Activated CD4-positive, alpha-beta T cell treated with anti-CD3 and anti-CD28 coated beads, Interleukin-2, amount 50 U/mL, for 24 hours (primary cell): ENCODE measurements at places on chromosomes 7 and 10.

- no peak for DNase-seq
These were observed 11.8 kb downstream of the CALML3 start for GRCh38 chr10:5536486-5537081.

GRCh38 chr10:116752969-116753665, 10.8 kb upstream of the HSPA12A start:
- DNase-seq, result no peak

- DNase-seq, result no peak
These were observed 258.1 kb downstream of the TWIST1 start for GRCh38 chr7:18859318-18859717.

DNA sequence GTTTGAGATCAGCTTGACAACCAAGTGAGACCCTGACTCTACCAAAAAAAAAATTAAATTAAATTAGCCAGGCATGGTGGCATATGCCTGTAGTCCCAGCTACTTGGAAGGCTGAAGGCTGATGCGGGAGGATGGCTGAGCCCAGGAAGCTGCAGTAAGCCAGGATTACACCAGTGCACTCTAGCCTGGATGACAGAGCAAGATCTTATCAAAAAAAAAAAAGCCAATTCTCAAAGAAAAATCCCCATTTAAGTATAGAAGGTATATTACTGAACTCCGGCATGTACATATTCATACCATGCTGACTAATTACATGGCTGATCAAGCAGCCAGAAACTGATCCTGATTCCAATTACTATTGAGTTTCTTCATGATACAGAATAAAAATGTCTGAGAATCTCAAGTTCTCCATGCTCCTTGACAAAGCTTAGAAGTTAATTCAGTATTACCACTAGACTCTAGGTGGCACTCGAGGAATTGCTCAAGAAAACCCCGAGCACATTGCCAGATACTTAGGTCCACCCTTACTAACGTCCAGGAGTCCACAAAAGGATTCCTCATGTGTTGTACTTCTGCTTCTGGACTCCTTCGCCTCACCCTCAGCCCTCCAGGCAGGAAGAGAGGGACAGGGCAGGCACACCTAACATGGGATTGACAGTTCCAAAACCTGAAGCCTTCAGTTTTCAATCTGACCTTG, 148.9 kb downstream of the PARD3 start:
- DNase-seq, result no peak

DNA sequence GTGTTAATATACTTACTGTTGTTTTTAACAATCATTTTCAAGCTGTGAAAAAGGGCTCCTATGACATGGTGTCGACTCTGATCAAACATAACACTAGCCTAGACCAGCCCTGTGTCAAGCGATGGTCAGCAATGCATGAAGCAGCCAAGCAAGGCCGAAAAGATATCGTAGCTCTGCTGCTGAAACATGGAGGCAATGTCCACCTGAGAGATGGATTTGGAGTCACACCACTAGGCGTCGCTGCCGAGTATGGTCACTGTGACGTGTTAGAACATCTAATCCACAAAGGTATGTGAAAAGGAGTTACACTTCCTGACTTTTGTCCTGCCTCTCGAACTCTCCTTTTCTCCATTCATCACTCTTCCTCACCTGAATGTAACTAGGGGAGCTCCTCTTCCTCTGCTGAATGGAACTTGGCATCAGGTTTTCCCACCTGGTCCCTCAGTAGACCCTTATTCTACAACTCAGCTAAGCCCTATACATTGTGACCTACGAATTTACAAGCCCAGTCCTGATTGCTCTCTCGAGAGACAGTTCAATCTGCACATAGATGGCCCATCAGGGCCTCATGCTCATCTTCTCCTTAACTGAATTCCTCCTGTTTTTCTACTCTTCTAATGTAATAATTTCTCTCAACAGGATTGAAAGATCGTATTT, 23.0 kb downstream of the ASB15 start:
- DNase-seq, result peak; percentile 16

DNA sequence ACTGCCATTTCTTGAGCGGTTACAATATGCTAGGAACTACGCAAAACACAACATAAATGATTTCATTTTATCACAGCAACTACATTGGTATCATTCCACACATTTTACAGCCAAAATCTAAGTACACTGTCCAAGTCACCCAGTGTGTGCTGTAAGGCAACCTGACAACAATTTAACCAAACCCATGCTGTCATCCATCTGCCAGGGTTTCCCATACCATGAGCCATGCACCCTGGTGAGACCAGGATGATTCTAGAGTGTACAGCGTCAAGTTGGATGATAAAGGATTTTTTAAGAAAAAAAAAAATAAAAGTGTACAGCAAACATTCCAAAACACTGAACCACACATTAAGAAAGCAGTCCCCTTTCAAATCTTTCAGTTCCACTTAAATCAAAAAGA, 52.9 kb downstream of the PIK3AP1 start:
- no peak for DNase-seq

GRCh38 chr10:100879741-100880360, 32.9 kb upstream of the SLF2 start:
- no peak for DNase-seq

GRCh38 chr10:84114088-84114667, 25.1 kb upstream of the GHITM start:
- DNase-seq, result no peak

DNA sequence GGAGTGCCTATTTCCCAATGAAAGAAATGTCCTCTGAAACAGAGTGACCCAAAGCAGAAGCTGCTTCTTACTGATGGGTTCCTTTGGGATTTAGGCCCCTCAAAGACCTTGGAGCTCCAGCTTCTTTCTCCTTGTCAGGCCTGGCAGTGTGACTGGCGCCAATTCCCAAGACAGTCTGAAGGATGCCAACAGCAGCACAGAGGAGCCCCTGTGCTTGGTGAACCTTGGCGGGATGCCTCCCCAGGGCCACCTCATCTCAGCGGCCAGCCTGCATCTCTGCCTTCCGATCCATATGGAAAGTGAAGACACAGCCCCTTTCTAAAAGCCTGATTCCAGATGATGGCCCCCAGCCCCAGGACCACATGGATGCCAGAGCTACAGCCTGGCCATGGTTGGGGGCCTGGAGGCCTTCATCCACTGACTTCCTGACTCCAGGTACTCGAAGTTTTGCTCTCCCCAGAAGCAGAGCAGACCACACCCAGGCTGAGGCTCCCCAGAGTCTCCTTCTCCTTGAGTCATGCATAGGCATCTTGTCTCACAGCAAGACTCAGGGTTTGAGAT, 45.4 kb downstream of the FBXW4 start:
- DNase-seq, result no peak

GRCh38 chr10:78514459-78514858, 480.8 kb downstream of the RPS24 start:
- no peak for DNase-seq

DNA sequence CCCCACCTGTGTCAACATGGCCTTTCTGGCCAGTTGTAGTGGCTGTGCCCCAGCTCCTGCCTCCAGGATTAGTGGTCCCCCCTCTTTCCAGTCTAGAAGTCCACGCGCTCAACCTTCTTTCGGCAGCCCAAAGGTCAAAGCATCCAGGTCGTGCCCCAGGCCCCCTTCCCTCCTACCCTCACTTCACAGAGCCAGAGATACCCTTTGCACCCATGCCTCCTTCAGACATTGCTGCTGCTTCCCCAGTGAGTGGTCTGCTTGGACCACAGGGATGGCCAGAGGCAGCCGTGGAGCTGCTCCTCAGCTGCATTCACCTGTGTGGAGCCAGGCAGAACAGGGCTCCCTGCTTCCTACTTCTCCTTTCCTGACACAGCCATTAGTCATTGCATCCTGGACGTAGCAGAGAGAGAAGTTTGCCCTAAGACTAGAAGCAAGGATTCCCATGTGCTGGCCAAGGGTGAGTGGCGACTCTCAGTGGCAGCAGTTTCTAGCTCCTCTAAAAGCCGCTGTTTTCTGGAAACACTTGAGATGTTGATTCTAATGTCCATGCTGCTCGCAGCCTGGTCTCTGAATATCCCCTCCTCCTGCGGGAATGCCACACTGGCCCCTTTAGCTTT, 243.1 kb upstream of the SHH start:
- DNase-seq, result no peak

- DNase-seq, result no peak
These were observed 32.9 kb upstream of the CRYGN start for GRCh38 chr7:151472644-151473380.

GRCh38 chr10:34723750-34724149, 91.3 kb downstream of the PARD3 start:
- DNase-seq, result no peak

GRCh38 chr7:30726296-30727006, 25.5 kb upstream of the INMT start:
- DNase-seq, result no peak

DNA sequence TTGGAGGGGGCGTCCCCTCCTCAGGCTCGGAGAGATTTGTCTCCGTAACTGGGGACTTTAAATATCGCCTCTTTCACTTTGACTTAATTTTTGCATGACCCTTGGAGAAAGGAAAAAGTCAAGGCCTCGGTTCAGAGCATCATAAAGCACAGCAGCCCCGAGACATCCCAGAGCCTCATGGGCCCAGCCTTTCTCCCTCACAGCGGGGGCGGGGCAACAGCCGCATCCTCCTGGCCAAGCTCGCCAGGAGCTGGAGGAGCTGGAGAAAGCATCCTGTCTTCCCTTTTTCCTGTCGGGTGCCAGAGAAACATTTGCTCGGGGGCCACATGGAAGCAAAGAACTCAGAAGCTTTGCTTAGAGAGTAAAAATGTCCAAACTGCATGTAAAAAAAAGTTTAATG, 43.6 kb upstream of the DPYSL4 start:
- no peak for DNase-seq

GRCh38 chr7:43072530-43072929, 39.9 kb upstream of the HECW1 start:
- no peak for DNase-seq

- DNase-seq, result no peak
These were observed 112.2 kb downstream of the KIF20B start for GRCh38 chr10:89813546-89813945.
